ENCODE measurements at places on chromosomes 13 and 19.
A peak's percentile ranks its signal among the peaks of the same experiment; 100 is the strongest.

GRCh38 chr13:98004107-98004506, 50.6 kb downstream of the IPO5 start:
- DNase-seq = no peak

- DNase-seq = no peak
Measured at GRCh38 chr19:46142294-46142693, 5.7 kb upstream of the IGFL2 start.

DNA sequence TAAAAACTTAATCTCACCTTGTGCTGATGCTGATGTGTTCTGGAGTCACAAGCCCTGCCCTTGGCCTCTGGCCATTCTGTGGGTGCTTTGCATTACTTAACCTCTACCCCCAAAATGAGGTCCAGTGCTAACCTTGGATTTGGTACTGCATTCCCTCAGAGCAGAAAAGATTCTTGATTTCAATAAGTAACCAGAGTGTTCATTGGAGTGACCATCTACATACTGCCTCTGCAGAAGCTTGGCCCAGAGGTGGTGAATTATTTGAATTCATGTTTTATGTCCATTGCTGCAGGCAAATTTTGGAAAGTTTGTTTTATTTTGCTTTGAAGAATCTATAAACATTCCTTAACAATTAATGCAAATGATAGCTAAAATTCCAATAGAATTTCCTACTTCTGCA, 7.6 kb upstream of the ENOX1 start:
- no peak for DNase-seq

GRCh38 chr19:44260343-44260681, 626 bp downstream of the ZNF233 start:
- DNase-seq = no peak

DNA sequence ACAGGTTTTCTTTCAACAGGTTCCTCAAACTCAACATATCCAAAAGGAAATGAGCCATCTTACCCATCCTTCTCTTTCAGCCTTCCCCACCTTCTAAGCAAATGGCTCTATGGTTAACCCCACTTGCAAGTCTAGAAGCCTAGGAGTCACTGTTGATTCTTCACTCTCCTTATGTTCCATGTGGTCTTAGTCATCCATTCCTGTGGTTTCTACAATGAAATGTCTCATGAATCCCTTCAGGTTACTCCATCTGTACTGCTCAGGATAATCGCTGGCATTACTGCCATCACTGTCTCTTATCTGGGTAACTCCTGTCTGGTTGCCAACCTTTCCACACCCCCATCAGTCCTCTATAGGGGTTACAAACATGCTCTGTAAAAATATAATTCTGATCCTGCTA, 381.3 kb downstream of the ENOX1 start:
- no peak for DNase-seq

DNA sequence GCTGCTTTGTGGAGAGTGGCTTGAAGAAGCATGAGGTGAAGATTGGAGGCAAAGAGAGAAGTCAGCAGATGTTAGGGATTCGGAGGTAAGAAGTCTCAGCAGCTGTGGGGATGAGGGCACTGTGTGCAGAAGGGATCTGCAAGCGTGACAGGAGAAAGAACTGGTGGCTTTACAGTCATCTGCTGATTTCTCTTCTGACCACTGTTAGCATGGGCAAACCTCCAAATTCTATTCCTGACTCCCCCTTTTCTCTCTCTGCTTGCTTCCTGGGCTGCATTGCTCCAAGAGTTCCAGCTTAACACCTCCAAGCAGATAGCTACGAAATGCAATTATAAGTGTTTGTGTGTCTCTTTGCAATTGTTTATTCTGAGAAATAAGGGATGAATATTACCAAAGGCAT, 159.6 kb downstream of the GGACT start:
- no peak for DNase-seq

- DNase-seq = no peak
Measured at GRCh38 chr13:31537052-31537451, 202.3 kb upstream of the RXFP2 start.

- DNase-seq = no peak
Measured at GRCh38 chr13:41639955-41640780, 182.8 kb downstream of the RGCC start.

GRCh38 chr19:33089010-33089409, 8.0 kb downstream of the GPATCH1 start:
- no peak for DNase-seq

DNA sequence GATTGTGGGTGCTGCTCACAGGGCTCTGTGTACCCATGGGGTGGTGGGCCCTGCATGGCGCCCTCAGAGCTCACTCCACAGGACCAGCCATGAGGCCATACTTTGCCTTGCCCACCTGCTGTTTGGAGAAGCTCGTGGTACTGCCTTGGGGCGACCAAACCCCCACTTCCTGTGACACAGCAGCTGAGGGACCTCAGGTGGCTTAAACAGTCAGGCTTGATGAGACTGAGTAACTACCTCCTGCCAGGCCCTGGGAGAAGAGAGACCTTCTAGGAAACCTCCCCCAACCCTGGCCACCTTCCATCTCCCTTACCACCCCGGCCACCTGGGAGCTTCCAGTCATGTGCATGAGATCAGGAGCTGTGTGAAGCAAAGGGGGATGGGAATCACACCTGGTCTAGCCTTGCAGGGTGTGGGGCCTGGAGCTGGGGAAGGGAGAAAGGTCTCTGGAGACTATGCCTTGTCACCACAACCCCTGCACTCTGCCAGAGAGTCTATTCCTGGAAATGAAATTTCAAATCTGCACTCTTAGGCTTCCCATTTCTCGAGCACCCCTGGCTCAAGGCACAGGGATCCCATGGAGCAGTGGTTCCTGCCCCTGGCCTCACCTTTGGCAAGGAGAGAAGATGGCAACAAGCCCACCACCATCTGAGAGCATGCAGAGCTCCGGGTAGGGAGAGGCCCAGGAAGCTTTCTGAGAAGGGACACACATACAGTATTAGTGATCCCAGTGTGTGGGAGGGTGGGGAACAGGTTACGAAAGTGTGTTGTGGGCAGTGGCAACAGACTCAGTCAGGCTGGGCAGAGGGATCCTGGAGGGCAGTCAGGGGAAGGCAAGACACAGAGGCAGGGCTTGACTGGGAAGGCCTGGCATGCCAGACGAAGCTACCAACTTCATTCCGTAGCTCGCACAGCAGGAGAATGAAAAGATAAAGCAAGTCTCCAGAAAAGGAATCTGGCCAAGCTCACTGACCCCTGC, 125.0 kb downstream of the URI1 start:
- DNase-seq = peak; percentile 58

- no peak for DNase-seq
Measured at GRCh38 chr19:35775046-35775297, 392 bp upstream of the ARHGAP33 start.

- no peak for DNase-seq
Measured at GRCh38 chr19:16869331-16869972, 19.3 kb upstream of the F2RL3 start.
